Stimulated activated CD4-positive, alpha-beta T cell treated with anti-CD3 and anti-CD28 coated beads, Interleukin-1b, Interleukin-23, amount 100 ng/mL, for 48 hours (primary cell): ENCODE measurements at places on chromosomes 1 and 21.

DNA sequence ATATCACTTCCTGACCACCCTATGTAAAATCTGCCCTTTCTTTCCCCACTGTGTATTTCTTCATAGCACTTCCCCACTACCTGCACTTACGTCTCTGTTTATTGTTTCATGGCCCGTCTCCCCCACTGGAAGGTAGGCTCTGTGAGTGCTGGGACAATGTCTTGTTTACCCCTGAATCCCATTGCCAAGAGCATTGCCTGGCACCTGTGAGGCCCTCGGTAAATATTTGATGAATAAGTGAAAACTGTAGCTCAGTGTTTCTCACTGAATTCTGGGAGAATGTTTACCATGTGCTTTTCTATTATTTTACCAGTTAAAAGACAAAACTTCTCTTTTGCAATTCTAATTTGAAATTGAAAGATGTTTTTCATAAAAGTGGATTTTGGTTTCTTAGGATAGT lies 11.8 kb downstream of the NFASC start:
- DNase-seq, result no peak

GRCh38 chr1:116902027-116902426 lies 7.7 kb upstream of the PTGFRN start:
- DNase-seq, result no peak

GRCh38 chr21:14878971-14879370 lies 185.8 kb downstream of the NRIP1 start:
- DNase-seq, result no peak

- no peak for DNase-seq
Observed at GRCh38 chr1:186978596-186979556, 150.1 kb downstream of the PLA2G4A start.

DNA sequence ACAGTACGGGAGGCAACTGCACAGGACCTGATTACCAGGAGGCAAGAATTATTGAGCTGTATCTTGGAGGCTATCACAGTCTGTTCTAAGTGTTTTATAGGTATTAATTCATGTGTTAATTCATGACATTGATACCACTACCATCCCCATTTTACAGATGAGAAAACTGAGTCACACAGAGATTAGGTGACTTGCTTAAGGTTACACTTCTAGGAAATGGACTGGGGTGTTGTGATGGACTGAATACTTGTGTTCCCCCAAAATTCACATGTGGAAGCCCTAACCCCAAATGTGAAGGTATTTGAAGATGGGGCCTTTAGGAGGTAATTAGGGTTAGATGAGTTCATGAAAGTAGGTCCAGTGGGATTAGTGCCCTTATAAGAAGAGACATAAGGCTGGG lies 10.1 kb upstream of the TRIM63 start:
- DNase-seq, result no peak

DNA sequence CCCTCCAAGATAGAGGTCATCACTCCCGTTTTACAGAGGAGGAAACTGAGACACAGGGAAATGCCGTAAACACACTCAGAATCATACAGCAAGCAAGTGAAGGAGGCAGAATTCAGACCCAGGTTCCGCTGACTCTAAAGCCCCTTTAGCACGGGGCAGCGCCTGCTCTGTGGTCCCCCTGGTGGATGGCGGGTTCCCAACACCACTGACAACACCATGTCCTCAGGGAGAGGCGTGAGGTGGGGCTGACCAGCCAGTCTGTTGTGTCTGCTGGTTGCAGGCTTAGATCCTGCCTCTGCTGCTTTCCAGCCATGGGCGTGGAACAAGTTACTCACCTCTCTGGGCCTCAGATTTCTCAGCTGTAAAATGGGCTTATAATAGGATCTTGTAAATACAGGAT lies 617.3 kb downstream of the MATN1 start:
- no peak for DNase-seq

DNA sequence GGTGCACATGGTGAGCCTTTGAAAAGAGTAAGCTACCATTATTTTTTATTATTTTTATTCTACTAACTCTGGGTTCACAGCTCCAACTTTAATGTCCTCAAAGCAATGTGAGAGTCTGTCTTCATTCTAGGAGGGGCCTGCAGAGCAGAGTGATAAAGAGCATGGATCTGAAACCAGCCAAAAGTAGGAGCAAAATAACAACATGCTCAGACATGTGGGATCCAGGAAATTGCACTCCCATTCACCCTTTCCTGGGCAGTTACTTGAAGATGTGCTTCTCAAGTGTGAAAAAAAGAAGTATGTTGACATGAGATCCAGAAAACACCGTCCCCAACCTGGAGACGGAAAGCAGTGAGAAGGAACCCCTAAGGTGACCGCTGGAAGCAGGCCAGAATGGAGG lies 8.7 kb upstream of the LIN28A start:
- no peak for DNase-seq

DNA sequence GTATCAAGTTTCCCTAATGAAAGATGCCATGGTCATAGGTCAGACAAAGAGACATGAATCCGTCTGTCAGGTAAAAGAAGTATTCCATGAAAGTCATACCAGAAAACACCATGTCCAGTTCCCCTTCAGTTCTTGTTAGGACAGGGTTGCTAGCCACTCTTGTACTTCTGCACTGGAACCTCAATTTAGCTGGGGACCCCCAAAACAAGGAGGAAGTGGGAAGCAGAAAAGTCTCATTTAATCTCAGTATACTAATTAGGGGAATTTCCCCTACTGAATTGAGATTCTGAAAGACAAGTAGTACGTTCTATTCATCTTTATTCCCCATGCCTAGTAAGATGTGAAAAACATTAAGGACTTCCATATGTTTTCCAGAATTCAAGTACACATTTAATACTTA lies 1289.9 kb upstream of the B3GALT2 start:
- no peak for DNase-seq

DNA sequence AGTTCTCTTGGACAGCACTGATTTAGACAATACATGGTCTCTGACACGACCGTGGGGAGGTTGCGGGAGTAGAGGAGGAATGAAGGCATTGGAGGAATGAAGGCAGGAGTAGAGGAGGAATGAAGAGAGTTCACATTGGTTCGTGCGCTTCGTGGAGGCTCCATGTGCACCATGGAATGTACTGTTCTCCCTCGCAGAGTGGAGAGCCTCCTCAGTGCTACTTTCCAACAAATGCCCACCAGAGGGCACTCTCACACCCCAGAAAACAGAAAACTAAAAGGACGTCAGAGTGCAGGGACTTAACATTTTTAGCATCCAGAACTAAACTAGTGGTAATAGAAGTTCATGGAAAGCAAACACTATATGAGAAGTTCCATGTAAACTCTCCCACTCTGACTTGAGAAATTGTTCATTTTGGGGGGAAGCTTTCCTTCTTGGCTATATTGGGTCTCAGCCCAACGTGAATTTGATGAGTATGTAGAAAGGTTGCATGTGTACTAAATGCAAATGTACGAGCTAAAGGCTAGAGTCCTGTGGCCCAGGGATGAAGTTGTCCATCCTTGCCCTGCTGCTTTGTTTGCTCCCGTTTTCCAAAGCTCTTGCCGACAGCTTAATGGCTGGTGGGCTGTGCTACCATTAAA lies 211.6 kb downstream of the LMX1A start:
- peak; percentile 15 for DNase-seq

- no peak for DNase-seq
Observed at GRCh38 chr1:156492013-156492590, 8.5 kb downstream of the MEF2D start.

DNA sequence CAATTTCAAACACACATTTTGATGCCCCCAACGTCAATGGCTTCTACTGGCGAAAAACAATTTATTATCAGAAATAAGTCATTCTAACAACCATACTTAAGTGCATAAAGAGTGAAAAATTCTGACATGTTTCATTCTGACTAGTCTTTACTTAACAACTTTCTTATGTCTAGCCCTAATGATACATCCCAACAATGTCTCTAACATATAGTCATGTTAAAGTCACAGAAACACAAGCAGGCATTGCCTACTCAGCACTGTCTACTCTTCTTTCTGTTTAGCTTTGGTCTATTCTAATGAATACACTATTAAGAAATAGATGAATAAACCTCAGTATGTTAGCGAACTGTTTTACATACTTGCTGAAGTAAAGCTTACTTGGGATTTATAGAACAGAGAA lies 105.8 kb upstream of the DUSP10 start:
- no peak for DNase-seq

GRCh38 chr1:170503665-170504064 lies 28.3 kb upstream of the GORAB start:
- DNase-seq, result no peak

DNA sequence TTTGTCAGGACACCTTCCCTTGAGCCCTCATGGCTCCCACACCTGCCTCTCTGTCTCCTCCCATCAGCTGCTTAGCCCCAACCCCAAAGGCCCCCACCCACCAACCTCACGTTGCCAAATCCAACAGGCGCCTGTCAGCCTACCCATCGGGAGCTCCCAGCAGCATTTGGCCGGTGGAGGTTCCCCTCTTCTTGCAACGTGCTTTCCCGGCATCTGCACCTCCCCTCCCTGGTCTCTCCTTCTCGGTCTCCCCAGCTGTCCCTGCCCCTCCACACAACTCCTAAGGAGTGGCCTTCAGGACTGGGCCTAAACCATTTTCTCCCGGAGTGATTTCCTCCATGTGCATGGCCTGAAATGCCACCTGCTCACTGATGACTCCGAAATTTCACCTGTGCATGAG lies 71.9 kb downstream of the KLHDC7A start:
- no peak for DNase-seq

- no peak for DNase-seq
Observed at GRCh38 chr1:30140566-30140965, 582.8 kb downstream of the MATN1 start.

GRCh38 chr21:39597595-39597994 lies 15.1 kb upstream of the B3GALT5 start:
- no peak for DNase-seq

- DNase-seq, result no peak
Observed at GRCh38 chr1:207619871-207620542, 24.9 kb upstream of the CR1L start.

GRCh38 chr1:86147755-86148154 lies 8.8 kb downstream of the COL24A1 start:
- no peak for DNase-seq

GRCh38 chr1:34398916-34399275 lies 222.2 kb downstream of the C1orf94 start:
- no peak for DNase-seq

DNA sequence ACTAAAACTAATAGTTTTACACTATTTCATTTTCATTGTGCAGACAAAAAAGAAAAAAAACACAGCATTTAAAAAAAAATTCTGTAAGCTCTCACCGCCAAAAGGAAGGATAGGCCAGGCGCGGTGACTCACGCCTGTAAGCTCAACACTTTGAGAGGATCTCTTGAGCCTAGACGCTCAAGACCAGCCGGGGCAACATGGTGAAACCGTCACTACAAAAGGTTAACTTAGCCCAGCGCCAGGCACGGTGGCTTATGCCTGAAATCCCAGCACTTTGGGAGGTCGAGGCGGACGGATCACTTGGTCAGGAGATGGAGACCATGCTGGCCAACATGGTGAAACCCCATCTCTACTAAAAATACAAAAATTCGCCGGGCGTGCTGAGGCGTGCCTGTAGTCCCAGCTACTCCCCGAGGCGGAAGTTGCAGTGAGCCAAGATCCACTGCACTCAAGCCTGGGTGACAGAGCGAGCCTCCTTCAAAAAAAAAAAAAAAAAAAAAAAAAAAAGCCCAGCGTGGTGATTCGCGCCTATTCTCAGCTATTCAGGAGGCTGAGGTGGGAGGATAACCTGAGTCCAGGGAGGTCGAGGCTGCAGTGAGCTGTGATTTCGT lies 14.3 kb upstream of the SPEN start:
- DNase-seq, result peak; percentile 69

- no peak for DNase-seq
Observed at GRCh38 chr1:181742426-181742825, 259.1 kb downstream of the CACNA1E start.

DNA sequence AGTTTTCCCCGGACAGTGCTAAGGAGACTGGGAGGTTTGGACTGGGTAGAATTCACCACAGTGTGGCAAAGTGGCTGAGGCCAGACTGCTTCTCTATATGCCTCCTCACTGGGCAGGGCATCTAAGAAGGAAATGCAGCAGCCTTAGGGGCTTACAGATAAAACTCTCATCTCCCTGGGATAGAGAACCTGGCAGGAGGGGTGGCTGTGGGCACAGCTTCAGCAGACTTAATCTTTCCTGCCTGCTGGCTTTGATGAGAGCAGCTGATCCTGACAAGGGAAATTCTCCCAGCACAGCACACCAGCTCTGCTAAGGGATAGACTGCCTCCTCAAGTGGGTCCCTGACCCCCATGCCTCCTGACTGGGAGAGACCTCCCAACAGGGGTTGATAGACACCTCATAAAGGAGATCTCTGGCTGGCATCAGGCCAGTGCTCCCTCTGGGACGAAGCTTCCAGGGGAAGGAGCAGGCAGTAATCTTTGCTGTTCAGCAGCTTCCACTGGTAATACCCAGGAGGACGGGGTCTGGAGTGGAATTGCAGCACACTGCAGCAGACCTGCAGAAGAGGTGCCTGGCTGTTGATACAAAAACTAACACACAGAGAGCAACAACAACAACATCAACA lies 25.2 kb downstream of the KIFAP3 start:
- no peak for DNase-seq

DNA sequence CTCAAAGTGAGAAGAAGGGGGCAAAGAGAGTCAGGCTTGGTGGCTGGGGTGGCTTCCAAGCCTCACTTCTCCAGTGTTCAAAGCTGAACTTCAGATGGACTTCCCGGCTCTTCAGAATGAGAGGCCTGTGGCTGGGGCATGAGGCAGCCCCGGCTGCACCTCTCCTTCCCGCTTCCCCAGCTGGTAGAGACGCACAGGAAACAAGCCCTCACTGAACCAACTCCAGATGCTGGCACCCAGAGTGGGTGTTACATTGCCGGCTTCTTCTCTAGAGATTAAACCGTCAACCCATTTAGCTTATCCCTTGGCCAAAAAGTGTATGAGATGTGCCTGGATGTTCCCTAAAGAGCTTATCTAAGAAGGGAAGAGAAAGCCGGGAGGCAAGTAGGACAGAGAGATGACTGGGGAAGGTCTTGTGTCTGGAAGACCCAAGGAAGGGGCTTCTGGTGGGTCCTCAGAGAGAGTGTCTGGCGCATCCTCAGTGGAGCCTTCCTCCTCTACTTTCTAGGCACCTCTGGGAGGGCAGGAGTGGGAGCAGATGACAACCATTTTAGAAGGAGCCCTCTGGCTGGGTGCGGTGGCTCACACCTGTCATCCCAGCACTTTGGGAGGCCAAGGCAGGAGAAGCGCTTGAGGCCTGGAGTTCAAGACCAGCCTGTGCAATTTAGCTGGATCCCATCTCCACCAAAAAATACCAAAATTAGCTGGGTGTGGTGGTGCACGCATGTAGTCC lies 2.0 kb downstream of the ADAMTSL4 start:
- DNase-seq, result no peak

DNA sequence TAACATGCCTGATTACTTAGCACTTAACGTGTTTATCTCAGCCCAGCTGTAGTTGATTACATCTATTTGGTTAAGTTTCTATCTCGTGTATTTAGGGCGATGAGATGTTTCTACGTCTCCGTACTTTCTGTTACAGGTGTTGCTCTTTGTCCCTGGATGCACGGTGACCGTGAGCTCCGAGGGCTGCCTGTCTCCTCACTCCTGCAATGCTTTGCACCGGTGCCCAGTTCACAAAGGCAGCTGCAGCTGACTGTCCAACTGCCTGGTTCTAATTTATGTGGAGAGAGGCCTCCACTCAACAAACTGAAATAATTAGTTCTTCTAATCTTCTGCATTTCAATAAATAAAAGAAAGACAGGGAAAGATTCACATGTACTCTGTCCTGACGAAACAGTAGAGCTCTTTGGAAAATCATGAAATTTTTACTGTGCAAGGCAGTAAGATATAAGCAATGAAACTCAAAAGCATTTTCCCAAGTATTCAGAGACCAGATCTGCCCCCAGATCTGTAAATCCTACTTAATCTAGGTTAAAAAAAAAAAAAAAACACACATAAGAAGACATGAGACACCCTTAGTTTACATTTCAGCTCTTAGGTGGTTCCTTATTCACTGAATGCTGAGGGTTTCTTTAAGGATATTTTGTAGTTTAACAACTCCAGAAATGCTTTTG lies 108.2 kb downstream of the TGFBR3 start:
- DNase-seq, result no peak
